ENCODE measurements at places on chromosomes 1 and 21. TPM values are rescaled to one million over a fixed set of nuclear protein-coding genes. Genes with fewer than 3 reads are reported as not detected.

Gene OR2L8
- not detected for total RNA-seq

Gene HAO2
- total RNA-seq, result not detected

Gene FAM72B
- total RNA-seq, result 0.56 TPM

Gene FCRL4
- not detected for total RNA-seq

GRCh38 chr1:29806646-29807319 lies 570.5 kb downstream of the PTPRU start:
- no peaks in the 10 kb centered on the region for H3K4me1 ChIP-seq
- H3K4me3 ChIP-seq, result no peak overlapping the region
- DNase-seq, result no peak
- no peaks in the 10 kb centered on the region for H3K36me3 ChIP-seq
- no peaks in the 10 kb centered on the region for H3K27me3 ChIP-seq
- no peak overlapping the region for H3K27ac ChIP-seq

Gene SLC44A5
- total RNA-seq, result 5.4 TPM

GRCh38 chr1:77948841-77949424 lies 29.9 kb downstream of the FUBP1 start:
- H3K27ac ChIP-seq, result no peak overlapping the region
- DNase-seq, result no peak
- no peak overlapping the region for H3K4me3 ChIP-seq
- no peaks in the 10 kb centered on the region for H3K4me1 ChIP-seq

DNA sequence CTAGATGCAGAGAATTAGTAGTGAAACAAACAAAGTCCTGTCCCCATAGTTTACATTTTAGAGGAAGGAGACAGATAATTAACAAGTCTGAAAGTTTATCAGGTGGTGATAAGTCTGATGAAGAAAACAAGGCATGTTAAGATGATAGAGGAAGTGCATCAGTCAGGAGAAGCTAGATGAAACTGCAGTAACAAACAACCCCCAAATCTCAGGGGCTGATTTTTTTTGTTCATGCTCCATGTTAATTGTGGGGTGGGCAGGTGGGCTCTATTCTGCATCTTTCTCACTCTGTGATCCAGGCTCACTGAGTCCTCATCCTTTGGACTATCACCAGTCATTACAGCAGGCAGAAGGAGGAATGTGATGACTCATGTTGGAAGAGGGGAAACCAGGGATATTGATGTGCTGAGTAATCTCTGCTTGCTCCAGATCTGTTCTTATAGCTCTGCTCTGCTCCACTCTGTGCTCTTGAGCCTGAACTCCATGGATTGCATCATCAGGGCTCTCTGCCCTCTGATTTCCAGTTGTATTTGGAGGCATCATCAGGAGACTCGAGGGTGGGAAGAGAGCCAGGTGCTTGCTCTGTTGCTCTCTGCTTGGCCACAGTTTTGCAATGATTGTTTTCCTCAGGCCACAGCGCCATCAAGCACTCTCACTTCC lies 166.9 kb downstream of the IER5 start:
- H3K27ac ChIP-seq, result no peak overlapping the region
- DNase-seq, result no peak
- no peak overlapping the region for H3K4me3 ChIP-seq
- no peaks in the 10 kb centered on the region for H3K4me1 ChIP-seq
- H3K36me3 ChIP-seq, result no peaks in the 10 kb centered on the region

GRCh38 chr1:186206048-186206570 lies 168.9 kb downstream of the TPR start:
- no peaks in the 10 kb centered on the region for H3K27me3 ChIP-seq
- no peak for DNase-seq
- no peak overlapping the region for H3K27ac ChIP-seq
- H3K4me1 ChIP-seq, result no peaks in the 10 kb centered on the region
- H3K4me3 ChIP-seq, result no peak overlapping the region

Gene MAP3K7CL
- total RNA-seq, result 1.9 TPM

GRCh38 chr1:208868554-208868953 lies 624.4 kb upstream of the PLXNA2 start:
- DNase-seq, result no peak
- H3K36me3 ChIP-seq, result no peaks in the 10 kb centered on the region
- H3K27me3 ChIP-seq, result no peaks in the 10 kb centered on the region
- no peak overlapping the region for H3K4me3 ChIP-seq
- no peaks in the 10 kb centered on the region for H3K4me1 ChIP-seq
